ENCODE measurements at places on chromosomes 11 and 22. TPM values are rescaled to one million over a fixed set of nuclear protein-coding genes. Genes with fewer than 3 reads are reported as not detected.

Gene RFPL1
- not detected for total RNA-seq

Gene ADM
- total RNA-seq, result 183 TPM

Gene OR52I2
- not detected for total RNA-seq

Gene PRODH
- total RNA-seq, result under 0.01 TPM

Gene APOL6
- total RNA-seq, result 13.7 TPM

Gene SHANK3
- total RNA-seq, result 0.43 TPM

Gene OR5T2
- total RNA-seq, result not detected

Gene POTEH
- total RNA-seq, result not detected

Gene FGF3
- total RNA-seq, result not detected

Gene VSIG10L2
- total RNA-seq, result 0.09 TPM

Gene PMM1
- total RNA-seq, result 31.1 TPM

Gene OR52J3
- not detected for total RNA-seq

Gene CRYBB2
- not detected for total RNA-seq

Gene CLMP
- total RNA-seq, result 139 TPM

Gene SYT7
- 5.5 TPM for total RNA-seq

Gene C22orf23
- total RNA-seq, result 0.32 TPM

Gene TEX54
- total RNA-seq, result not detected

Gene EMID1
- 0.09 TPM for total RNA-seq
